ENCODE measurements at places on chromosomes 2 and 18. TPM values are rescaled to one million over a fixed set of nuclear protein-coding genes. Genes with fewer than 3 reads are reported as not detected.

DPP10 gene
- total RNA-seq: 22.3 TPM

PPP1R1C gene
- 9.6 TPM for total RNA-seq

PLEKHB2 gene
- 103 TPM for total RNA-seq

KCNG2 gene
- total RNA-seq: 1.9 TPM

All from camera-type eye (tissue), 1 donor.